Effector memory CD8-positive, alpha-beta T cell (primary cell): ENCODE measurements at places on chromosomes 3 and 15.

DNA sequence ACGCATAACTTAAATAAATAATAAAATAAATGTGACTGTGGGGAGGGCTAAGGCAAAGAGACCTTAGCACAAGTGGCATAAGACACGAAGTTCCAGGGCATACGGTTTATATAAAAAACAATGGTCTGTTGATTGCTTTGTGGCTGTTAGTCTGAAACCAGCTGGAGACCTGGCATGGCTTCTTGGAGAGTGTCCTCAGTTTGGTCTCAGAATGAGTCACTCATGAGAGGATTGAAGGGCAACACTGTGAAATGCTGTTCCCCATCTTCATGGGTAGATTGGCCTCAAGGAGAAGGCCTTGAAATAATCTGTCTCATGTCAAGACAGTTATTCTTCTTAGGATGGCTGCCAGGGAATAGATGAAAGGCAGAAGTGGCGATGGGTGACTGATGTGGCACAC lies 62.2 kb downstream of the SOX2 start:
- DNase-seq = no peak

- DNase-seq = no peak
These were observed 1.2 kb downstream of the RASGRF1 start for GRCh38 chr15:79089331-79089889.

GRCh38 chr15:64013179-64014062 lies 32.9 kb downstream of the DAPK2 start:
- DNase-seq = no peak

DNA sequence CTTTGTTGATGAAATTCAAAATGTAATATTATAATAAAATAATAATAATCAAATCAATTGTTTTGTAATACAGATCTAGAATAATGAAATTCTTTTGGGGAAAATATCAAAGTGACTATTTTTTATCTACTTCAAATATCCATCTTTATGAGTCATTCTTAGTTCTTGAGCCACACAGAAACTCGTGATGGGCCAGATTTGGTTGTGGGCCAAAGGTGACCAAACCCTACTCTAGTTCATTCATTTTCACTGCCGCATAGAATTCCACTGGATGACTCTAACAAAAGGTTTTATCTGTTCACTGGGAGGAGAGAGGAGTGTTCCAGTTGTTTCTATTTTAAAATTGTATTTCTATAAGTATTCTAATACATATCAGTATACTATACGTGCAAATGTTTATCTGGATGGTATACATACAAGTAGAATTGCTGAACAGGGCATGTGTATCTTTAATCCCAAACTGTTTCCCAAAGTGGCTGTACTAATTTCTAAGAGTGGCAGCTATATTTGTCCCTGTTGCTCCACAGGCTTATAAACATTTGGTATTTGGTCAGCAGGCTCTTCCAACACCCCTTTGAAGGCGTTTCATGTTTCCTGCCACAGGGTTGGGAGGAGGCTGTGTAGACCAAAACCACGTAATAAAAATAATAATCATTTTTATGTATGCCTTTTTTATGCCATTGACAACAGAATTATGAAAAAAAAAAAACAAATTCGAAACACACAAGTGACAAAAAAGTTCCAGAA lies 7.3 kb upstream of the RTP3 start:
- DNase-seq = no peak

GRCh38 chr3:45153658-45154437 lies 7.7 kb upstream of the CDCP1 start:
- no peak for DNase-seq

GRCh38 chr15:90913398-90913944 lies 10.4 kb downstream of the MAN2A2 start:
- DNase-seq = no peak

- no peak for DNase-seq
These were observed 124.3 kb upstream of the PTX3 start for GRCh38 chr3:157312376-157312745.

DNA sequence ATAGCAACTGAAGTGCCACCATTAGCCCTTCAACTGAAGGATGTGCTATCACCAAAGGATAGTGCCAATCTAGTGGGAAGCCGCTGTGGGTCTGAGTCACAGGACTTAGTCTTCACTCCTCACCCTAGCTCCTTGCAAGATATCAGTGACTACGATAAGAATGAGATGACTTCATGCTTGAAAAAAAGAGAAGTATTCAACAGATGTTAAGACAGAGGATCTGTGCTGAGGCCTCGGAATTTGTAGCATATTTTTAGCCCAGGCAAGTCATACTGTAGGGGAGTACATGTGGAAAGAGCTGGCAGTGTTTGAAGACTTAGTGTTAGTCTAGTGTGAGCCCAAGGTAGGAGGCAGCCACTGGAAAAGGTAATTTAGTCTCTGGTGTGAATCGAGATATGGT lies 270.7 kb upstream of the LRTM1 start:
- DNase-seq = no peak

- no peak for DNase-seq
These were observed 26.6 kb downstream of the SLC28A1 start for GRCh38 chr15:84910928-84911623.

DNA sequence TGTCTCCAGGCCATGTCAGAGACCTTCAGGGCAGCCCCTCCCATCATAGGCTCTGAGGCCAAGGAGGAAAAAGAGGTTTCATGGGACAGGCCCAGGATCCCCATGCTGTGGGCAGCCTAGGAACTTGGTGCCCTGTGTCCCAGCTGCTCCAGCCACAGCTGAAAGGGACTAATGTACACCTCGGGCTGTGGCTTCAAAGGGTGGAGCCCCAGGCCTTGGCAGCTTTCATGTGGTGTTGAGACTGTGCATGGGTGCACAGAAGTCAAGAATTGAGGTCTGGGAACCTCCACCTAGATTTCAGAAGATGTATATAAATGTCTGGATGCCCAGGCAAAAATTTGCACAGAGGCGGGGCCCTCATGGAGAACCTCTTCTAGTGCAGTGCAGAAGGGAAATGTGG lies 6.6 kb upstream of the SSR3 start:
- DNase-seq = no peak

DNA sequence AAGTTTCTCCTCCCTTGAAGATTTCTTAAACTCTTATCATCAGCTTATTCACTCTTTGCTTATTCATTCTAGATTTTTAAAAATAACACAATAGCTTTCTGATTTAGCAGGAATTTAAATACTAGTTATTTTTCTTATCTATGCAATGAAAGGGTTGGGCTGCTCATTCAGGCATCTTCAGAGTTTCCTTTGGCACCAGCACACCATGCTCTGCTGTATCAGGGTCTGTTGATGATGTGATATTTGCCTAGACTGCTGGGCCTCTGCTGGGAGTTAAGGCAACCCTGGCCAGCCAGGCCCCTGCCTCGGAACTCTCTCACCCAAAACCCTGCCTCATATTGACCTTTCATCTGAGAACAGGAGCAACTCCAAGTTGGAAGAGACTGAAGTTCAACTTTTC lies 35.0 kb downstream of the DRD3 start:
- no peak for DNase-seq

DNA sequence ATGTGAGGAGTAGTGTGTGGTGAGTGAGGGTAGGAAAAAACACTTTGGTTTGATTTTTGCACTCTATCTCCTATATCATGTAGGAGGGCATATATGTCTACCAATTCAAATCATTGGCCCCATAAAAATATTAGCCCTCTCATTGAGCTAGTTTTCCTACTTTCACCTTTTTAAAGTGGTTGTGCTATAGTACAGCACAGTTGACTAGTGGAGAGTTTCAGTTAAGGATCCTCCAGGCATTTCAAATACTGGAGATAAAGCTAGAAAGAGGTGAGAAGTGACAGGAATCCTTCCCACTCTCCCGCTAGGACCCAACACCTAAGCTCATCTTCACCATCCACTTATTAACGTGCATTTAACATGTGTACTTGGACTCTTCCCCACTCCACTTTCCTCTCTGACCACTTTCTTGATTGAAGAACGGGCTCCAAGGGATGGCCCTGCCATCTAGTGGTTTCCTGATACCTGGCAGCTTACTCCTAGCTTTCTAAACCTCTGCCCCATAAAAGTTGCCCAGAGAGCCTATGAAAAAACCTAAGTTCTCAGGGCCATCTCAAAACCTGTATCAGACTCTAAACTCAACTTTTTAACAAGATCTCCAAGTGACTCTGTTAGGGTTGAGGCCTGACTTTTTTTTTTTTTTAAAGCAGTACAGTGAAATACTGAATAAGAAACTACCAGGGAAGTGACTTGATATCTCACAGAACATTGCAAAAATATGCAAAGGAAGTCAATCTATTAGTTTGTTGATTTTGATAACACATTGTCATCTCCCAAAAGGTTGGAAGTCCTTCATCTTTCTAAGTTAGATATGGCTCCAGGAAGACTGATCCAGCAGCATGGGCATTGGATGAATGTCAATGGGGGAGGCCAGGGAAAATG lies 17.9 kb downstream of the IL12A start:
- no peak for DNase-seq

- no peak for DNase-seq
These were observed 50.3 kb upstream of the DPH6 start for GRCh38 chr15:35596285-35596684.

DNA sequence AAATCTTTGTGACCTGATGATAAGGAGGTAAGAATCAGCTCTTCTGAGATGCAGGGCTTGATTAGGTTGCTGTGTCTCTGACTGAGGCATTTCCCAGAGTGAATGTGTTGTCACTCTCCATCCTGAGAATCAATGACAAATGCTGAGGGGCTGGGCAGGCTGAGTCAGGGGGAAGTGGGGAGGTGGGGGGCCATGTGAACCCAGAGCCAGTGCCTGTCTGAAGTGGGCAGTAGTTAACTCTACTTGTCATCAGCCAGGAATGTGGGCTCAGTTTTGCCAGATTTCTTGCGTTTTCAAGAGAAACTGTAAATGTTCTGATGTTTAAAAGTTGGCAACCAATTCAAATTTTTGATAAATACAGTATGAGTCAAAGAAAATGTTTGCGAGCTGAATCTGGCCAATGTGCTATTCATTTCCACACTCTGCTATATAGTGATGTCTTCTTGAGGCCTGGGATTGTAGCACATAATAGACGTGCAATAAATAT lies 3.1 kb upstream of the BNC1 start:
- no peak for DNase-seq

DNA sequence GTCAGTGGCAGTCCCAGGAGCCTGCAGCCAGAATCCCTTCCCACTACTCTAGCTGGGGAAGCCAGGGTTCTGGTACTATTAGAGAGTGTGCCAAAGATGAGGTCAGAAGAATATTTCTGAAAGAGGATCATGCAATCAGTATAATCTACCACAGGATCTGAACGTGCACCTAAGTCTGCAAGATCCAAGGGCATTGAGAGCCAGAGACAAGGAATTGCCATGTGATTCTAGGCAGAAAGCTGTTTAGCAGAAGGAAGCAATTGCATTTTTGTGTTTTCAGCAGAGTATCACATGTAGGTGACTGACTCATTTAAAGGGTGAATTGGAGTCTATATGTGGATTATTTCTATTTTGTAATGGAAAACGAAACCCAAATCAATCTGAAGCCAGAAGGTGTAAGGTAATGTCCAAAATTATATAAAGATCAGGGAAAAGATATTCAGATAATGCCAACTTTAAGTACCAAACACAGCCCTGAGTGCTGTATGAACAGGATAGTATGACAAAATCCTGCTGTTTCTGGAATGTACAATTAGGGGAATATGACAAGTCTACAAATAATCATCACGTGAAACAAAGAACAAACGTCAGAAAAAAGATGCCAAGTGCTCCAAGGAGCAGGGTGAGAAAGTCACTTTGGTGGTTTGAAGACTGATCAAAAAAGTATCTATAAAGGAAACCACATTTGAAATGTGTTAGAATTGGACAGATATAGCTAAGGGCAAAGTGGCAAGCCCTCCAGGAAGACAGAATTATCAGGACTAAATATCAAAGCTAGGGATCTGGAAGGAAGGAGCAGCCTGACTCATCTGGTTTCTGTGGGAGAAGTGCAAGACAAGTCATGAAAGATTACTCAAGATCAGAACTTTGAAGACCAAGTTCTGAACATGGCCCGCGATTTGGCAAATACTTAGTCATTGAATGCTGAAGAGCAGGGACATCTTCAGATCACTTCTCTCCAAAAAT lies 1036.6 kb downstream of the NTRK3 start:
- DNase-seq = no peak

- DNase-seq = no peak
These were observed 2.1 kb downstream of the TRANK1 start for GRCh38 chr3:36942638-36943248.

GRCh38 chr3:32285891-32286290 lies 47.4 kb downstream of the CMTM8 start:
- DNase-seq = no peak

DNA sequence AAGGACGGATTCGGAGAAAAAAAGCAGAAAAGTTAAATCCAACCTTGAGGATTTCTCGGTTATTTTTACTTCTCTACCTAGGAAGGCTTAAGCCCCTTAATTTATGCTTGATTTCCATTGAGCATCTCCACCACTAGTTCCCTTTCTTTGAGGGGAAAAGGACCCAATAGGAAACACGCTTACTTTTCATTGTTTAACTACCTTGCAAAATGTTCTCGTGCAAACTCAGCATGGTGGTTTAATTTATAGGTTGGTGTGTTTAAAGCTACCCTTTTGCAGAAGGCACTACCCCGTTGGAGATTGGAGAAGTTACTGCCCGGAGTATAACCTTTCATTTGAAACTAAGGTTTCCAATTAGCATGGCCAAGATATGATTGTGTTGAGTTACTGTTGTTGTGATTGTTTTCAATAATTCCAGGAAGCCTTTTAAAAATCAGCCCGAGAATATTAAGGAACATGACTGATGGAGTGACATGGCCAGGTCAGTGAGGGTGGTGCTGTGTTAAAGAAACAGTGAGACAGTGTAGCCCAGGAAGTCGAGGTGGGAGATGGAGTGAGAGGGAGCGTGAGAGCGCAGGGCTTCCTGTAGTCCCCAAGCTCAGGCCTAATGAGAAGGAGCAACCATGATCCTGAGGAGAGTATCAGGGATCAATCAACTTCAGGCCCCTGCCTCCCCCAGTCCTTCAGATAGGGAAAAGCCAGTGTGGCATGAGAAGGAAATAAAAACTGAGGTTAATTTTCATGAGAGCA lies 76.6 kb downstream of the AQP9 start:
- no peak for DNase-seq
